ENCODE measurements at places on chromosomes 1 and 21. TPM values are rescaled to one million over a fixed set of nuclear protein-coding genes. Genes with fewer than 3 reads are reported as not detected.

Gene NUF2
- 5.6 TPM for total RNA-seq

Gene KIF1B
- 15.2 TPM for total RNA-seq

- no peak for DNase-seq
- H3K27me3 ChIP-seq = no peaks in the 10 kb centered on the region
- no peaks in the 10 kb centered on the region for H3K4me1 ChIP-seq
- H3K36me3 ChIP-seq = no peaks in the 10 kb centered on the region
- no peak overlapping the region for H3K4me3 ChIP-seq
- H3K27ac ChIP-seq = no peak overlapping the region
Observed at GRCh38 chr21:16324630-16325029, 594.8 kb downstream of the USP25 start.

DNA sequence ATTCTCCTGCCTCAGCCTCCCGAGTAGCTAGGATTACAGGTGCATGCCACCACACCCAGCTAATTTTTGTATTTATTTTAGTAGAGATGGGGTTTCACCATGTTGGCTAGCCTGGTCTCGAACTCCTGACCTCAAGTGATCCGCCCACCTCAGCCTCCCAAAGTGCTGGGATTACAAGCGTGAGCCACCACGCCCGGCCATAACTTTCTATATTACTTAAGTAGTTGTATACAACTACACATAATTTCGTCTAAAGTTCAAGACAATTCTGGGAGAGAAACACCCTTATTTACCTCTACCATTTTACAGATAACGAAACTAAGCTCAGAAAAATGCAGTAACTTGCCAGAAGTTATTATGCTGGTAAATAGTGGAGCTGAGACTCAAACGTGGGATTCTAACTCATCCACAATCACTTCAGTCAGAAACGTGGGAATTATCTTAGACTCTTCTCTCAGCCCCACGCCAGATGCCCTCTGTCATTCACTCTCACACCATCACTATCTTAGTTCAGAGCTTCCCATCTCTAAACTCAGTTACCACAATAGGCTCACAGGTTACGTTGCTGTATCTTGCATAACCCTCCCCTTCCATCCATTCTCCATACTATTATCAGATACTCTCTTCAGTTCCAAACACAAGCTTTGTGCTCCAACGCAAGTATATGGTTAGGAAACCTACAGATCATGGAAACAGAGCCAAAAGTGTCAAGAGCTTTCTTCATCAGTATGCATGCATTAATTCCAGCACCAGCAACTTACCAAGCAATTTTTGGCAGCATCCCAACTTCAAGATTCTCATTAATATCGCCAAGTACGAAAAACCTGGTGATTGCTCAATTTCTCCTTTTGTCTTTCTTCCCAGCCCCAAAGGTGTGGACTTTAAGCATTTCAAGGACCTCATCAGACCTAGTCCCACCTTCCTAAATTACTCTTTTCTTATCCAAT, 69.3 kb downstream of the RERE start:
- no peaks in the 10 kb centered on the region for H3K36me3 ChIP-seq
- H3K4me1 ChIP-seq = no peaks in the 10 kb centered on the region
- no peak for DNase-seq
- H3K4me3 ChIP-seq = no peak overlapping the region
- H3K27ac ChIP-seq = no peak overlapping the region
- no peaks in the 10 kb centered on the region for H3K27me3 ChIP-seq

GRCh38 chr1:110434946-110435345, 16.0 kb upstream of the PROK1 start:
- no peaks in the 10 kb centered on the region for H3K36me3 ChIP-seq
- no peak overlapping the region for H3K4me3 ChIP-seq
- no peak for DNase-seq
- no peaks in the 10 kb centered on the region for H3K4me1 ChIP-seq
- no peaks in the 10 kb centered on the region for H3K27me3 ChIP-seq

- no peak overlapping the region for H3K4me3 ChIP-seq
- DNase-seq = no peak
- no peak overlapping the region for H3K27ac ChIP-seq
- H3K36me3 ChIP-seq = peaks cover 47% of the 10 kb centered on the region
Observed at GRCh38 chr1:167665469-167665868, 35.4 kb downstream of the RCSD1 start.

DNA sequence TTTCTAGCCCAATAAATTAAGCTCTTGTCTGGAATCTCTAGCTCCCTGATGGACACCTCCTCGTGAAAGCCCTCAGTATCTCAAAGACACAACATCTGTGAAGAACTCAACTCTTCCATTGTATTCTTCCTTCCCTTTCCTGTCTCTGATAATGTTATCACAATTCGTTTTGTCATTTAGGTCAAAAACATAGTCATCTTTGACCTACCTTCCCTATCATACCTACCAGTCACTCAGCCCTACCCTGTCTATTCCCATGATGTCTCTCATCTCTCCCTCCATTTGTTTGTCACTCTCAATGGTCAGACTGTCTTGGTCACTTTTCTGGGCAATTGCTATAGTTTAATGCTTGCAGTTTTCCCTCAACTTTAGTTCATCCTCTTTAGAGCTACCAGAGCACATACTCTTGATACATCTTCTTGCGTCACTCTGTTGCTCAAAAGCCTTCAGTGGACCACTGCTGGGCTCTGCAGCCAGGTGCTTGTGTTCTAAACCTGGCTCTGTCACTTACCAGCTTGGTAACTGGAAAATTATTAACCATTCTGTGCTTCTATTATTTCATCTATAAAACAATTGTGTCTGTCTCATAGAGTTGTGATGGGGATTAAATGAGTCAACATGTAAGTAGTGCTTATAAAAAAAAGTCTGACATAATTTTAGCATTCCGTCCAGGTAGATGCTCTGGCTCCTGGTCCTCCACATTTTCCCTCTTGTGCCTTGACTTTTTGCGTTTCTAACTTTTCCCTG, 39.6 kb downstream of the DDR2 start:
- no peak for DNase-seq
- no peaks in the 10 kb centered on the region for H3K4me1 ChIP-seq
- H3K36me3 ChIP-seq = no peaks in the 10 kb centered on the region
- H3K27me3 ChIP-seq = no peaks in the 10 kb centered on the region
- H3K27ac ChIP-seq = no peak overlapping the region

DNA sequence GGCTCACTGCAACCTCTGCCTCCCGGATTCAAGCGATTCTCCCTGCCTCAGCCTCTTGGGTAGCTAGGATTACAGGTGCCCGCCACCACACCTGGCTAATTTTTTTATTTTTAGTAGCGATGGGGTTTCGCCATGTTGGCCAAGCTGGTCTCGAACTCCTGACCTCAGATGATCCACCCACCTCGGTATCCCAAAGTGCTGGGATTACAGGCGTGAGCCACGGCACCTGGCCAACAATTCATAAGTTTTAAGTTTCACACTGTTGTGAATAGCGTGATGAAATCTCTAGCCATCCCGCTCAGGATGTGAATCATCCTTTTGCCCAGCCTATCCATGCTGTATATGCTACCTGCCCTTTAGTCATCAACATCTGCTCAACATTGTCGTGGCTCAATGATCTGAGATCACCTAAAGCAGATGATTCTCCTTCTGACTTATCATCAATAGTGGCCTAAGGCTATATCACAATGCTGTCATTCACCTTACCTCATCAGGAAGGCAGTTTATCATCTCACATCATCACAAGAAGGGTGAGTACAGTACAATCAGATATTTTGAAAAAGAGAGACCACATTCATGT, 2.6 kb downstream of the PFDN2 start:
- no peaks in the 10 kb centered on the region for H3K27me3 ChIP-seq
- H3K36me3 ChIP-seq = peaks cover 5% of the 10 kb centered on the region
- peaks cover 38% of the 10 kb centered on the region for H3K4me1 ChIP-seq
- no peak overlapping the region for H3K27ac ChIP-seq
- no peak overlapping the region for H3K4me3 ChIP-seq
- DNase-seq = no peak

DNA sequence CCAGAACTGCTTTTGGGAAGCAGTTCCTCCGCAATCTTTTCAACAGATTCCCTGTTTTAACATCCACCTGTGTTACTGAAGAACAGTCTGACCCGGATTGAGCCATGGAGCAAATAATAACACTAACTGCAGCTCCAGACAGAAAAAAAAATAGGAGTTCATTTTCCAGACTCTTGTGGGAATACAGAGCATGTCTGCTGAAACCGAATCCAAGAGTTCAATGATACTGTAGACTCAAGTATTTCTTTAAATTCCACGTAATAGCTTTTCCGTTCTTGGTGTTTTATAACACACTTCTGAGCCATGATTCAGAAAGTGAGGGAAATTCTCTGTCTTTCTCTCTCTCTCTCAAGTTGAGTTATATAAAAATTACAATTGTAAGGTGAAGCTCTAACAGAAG, 60.6 kb downstream of the DDAH1 start:
- H3K4me1 ChIP-seq = no peaks in the 10 kb centered on the region
- no peaks in the 10 kb centered on the region for H3K36me3 ChIP-seq
- DNase-seq = no peak
- H3K27me3 ChIP-seq = no peaks in the 10 kb centered on the region

DNA sequence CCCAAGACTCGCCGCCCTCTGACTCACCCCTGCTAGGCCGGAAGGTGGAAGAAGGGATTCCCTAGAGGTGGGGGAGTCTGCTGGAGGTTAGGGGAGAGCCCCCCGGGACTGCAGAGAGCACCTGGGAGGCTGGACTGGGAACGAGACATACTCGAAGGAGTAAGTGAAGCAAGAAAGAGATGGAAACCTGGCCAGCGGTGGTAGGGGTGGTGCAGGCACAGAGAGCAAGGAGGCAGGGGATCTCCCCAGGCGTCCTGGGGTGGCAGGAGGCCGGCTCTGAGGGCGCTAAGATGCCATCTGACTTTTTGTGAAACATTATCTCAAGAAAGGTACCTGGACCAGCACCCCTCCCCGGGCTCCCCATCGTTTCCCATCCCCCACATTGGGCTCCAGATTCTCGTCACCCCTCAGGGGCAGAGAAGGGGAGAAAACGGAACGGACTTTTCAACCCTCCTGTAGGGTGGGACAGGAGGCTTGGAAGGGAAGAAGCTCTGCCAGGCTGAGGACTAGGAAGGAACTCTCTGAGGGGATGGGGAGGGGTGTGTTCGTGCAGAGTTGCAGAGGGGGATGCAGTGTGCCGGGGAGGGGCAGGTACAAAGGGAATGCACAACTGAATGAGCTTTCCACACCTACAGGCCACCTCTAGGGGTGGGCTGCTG, 708 bp downstream of the CHRNB2 start:
- no peak overlapping the region for H3K4me3 ChIP-seq
- H3K36me3 ChIP-seq = no peaks in the 10 kb centered on the region
- H3K27me3 ChIP-seq = peaks cover 21% of the 10 kb centered on the region
- peaks cover 7% of the 10 kb centered on the region for H3K4me1 ChIP-seq
- DNase-seq = no peak

DNA sequence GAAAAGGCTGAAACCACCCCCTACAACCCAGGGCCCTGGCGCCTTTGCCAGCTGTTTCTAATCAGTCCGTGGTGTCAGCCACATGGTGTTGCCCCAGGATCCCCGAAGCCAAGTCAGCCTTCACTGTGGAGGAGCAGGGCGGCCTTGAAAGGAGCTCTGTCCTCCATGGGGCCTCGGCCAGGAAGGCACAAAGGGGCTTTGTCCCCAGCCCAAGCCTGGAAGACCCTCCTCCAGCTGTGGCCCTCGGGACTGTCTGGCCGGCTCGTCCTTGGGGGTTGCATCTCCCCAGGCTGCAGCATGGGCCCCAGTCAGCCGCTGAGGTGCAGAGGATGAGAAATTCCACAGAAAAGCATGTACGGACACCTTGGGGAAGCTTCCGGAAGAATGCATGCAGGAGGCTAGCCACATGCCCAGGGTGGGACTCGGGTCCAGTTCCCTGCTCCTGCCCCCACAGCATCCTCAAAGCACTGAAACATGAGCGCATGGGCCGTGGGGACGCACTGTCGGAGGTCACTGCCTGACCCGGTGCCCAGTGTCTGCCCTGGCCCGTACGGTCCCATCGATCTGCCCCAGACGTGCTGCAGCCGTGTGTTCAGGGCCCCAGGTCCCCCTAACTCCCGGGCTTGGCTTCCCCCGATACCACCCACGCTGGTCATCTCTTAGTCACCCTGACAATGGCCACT, 38.6 kb upstream of the POFUT2 start:
- no peak for DNase-seq
- no peaks in the 10 kb centered on the region for H3K36me3 ChIP-seq
- no peaks in the 10 kb centered on the region for H3K27me3 ChIP-seq
- H3K27ac ChIP-seq = no peak overlapping the region

DNA sequence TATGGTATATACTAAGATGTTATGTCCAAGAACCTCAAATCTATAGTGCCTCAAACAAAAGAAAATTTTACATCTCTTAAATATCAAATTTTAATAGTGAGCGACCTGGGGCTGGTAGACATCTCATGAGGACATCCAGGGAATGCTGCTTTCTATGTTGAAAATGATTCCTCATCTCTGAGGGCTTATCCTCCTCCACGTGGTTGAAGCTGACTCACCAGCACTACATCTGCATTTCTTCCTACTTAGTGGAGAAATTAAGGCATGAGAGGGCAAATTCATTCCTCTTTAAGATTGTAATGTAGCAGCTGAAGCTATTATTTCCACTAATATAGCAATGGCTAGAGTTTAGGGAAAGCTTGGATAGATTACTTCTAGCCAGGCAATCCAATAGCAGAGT, 529.5 kb downstream of the COL11A1 start:
- H3K36me3 ChIP-seq = no peaks in the 10 kb centered on the region
- no peaks in the 10 kb centered on the region for H3K4me1 ChIP-seq
- no peak overlapping the region for H3K4me3 ChIP-seq
- H3K27ac ChIP-seq = no peak overlapping the region

- no peak for DNase-seq
- no peaks in the 10 kb centered on the region for H3K27me3 ChIP-seq
- H3K27ac ChIP-seq = no peak overlapping the region
- no peak overlapping the region for H3K4me3 ChIP-seq
- H3K4me1 ChIP-seq = no peaks in the 10 kb centered on the region
- no peaks in the 10 kb centered on the region for H3K36me3 ChIP-seq
Observed at GRCh38 chr1:24018611-24019580, 38.8 kb upstream of the SRSF10 start.

DNA sequence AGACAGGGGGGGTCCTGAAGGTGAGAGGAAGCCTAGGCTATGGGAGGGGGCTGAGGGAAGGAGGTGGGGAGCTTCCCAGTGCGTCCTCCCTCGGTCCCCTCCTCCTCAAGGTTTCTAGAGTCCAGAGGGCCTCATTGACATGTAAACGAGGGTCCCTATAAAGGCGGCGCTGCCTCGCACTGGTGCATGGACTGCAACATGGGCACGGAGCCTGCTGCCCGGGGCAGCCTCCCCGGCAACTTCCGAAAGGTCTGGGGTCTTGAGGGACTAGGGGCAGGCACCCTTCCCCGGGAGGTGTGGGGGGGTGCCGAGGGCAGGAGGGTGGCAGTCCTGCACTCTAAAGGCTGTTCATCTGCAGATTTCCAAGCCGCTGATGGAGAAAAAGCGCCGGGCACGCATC, at the start of gene HES3:
HES3 (plus strand) TSS at position 187 of the 400 bp plus-strand sequence; CDS start at position 374, 187 bp downstream.
- no peaks in the 10 kb centered on the region for H3K36me3 ChIP-seq
- H3K4me1 ChIP-seq = peaks cover 24% of the 10 kb centered on the region
- H3K27me3 ChIP-seq = peaks cover 61% of the 10 kb centered on the region
- no peak within 1 kb of the TSS for H3K27ac ChIP-seq
- H3K4me3 ChIP-seq = no peak within 1 kb of the TSS
- no peak for DNase-seq
